CD4-positive, alpha-beta T cell treated with Interleukin-2 at 100 ng/mL for 4 hours (primary cell): ENCODE measurements at places on chromosomes 4 and X.

DNA sequence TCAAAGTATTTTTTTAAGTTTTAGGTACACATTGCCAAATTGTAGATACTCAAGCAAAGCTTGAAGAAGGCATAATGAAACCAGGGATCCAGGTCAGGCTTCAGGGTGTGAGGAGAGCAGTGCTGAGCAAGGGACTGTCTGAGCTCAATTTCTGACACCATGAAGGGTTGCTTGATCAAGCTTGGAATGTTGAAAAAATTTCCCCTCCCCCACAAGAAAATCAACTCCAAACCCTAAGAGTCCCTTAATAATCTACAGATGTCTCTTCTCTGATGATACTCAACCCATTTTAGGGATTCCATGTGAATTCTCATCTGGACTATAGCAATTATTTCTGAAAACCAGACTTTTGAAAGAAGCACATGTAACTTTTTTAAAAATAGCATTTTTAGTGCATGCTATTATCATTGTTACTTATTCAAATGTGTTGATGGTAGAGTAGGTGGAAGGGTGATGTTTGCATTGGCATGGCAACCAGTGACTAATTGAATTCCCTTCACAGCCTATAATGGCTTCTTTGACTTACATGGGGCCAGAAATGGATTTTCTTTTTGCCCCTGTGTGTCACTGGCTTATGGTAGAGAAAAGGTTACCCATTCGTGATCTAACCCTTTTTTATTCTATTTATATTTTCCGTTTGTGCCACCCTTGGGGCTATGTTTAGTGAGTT is 252.0 kb downstream of the FBXW7 start:
- no peak for DNase-seq

DNA sequence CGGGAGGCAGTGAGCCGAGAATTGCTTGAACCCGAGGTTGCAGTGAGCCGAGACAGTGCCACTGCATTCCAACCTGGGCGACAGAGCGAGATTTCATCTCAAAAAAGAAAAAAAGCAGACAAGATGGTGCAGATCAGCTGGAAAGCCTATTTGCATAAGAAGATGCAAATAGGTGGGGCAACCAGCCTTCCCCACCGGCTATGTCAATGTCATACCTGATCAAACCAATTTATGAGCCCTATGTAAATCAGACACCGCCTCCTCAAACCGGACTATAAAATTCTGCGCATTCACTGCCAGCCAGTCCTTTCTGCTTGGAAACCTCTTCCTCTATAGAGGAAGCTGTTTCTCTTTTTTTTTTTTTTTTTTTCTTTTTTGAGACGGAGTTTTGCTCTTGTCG is 64.5 kb upstream of the CHRNA9 start:
- no peak for DNase-seq

DNA sequence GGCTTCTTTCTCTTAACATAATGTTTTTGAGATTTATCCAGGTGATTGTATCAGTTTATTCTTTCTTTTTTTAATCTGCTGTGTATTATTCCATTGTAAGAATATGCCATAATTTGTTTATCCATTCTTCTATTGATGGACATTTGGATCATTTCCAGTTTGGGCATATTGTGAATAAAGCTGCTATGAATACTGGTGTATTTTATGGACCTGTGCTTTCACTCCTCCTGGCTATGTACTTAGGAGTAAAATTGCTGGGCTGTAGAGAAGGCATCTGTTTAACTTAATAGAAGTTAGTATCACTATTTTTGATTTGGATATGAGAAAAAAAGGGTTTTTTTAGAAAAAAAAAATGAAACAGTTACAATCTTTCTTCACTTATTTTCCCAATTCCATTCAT is 50.0 kb upstream of the FAM9C start:
- no peak for DNase-seq

DNA sequence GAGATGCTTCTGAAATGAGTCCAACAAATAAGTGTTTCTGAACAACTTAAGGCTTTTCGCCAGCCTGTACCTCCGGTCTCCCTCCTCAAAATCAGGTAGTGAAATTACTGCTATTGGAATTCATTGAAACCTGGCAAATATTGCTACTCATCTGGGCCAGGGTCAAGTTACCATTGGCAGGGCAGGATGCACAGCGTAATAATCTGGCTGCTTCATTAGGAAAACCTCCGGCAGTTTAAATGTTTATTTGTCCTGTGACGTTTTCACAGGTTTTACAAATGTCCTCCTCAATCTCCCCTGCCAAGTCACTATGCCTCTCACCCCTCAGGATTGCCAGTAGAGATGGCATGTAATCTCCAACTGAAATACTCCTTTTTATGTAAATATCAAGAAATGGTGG is 92.6 kb upstream of the KDR start:
- DNase-seq = no peak
